ENCODE measurements at places on chromosomes 4 and X.
A peak's percentile ranks its signal among the peaks of the same experiment; 100 is the strongest.

DNA sequence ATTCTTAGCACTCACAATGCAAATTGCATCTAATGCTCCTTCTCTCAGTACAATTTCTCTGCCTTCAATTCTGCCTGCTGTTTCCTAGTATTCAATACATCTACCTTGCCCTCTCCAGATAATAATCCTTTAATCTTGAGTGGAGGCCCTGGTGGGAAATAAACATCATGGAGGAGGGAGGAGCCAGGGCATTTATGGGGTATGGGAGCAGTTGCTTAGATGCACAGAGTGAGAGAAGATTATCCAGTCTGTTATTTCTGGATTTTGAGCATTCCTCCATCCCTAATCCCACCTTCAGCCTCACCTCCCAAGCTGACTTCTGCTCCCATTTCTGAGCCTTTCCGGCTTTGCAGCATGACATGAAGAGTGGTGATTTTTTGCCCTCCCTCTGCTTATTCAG is 127.9 kb upstream of the PPP3CA start:
- no peak for DNase-seq

DNA sequence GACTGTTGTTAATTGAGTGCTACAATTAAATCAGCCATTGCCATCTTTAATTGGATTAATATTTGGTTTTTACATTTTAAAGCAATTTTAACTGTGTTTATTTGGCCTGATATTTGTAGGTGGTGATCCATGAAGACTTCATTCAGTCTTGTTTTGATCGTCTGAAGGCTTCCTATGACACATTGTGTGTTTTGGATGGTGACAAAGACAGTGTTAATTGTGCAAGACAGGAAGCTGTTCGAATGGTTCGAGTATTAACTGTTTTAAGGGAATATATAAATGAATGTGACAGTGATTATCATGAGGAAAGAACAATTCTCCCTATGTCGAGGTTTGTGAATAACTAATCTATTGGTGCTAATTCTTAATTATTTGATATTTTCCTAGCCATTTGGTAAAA is 82.6 kb downstream of the USP9X start:
- no peak for DNase-seq

DNA sequence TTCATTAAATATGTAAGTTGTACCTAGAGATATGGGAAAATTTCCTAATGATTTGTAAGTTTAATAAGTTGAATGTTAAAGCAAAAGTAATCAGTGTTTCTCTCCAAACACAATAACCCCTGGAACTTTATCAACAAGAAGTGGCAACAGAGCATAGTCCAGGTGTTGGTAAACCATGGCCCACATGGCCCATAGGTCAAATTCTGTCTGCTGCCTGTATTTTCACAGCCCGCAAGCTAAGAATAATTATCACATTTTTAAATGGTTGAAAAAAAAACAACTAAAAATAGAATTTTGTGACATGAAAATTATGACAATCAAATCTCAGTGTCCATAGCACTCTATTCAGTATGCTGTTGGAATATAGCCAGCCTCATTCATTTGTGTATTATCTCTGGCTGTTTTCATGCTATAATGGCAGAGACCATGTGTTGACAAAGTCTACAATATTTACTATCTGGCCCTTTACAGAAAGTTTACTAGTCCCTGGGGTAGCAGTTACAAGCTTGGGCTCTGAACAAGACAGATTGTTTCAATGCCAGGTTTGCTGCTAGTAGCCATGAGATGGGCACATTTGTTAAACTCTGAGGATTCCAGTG is 395.8 kb downstream of the GASK1B start:
- DNase-seq: no peak

GRCh38 chrX:136909706-136910564 is 29.4 kb upstream of the RBMX start:
- peak; percentile 82 for DNase-seq

GRCh38 chr4:38233727-38234480 is 273.7 kb downstream of the PTTG2 start:
- DNase-seq: no peak

DNA sequence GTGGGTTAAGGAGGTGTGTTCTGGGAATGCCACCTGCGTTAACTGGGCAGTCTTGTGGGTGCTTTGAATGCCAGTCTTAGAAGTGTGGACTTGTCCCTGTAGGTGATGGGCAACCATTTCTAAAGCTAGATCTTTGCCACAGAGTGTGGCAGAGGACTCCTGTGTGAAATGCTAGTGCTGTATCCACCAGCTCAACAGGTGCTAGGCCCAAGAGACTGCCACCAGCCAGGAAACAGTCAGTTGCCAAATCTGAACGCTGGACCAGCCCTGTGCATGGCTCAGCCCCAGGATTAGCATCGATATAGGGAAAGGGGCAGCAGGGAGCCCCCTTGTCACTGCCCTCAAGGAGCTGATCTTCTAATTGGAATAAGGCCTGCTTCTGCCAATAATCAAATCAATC is 35.3 kb downstream of the STARD8 start:
- no peak for DNase-seq

DNA sequence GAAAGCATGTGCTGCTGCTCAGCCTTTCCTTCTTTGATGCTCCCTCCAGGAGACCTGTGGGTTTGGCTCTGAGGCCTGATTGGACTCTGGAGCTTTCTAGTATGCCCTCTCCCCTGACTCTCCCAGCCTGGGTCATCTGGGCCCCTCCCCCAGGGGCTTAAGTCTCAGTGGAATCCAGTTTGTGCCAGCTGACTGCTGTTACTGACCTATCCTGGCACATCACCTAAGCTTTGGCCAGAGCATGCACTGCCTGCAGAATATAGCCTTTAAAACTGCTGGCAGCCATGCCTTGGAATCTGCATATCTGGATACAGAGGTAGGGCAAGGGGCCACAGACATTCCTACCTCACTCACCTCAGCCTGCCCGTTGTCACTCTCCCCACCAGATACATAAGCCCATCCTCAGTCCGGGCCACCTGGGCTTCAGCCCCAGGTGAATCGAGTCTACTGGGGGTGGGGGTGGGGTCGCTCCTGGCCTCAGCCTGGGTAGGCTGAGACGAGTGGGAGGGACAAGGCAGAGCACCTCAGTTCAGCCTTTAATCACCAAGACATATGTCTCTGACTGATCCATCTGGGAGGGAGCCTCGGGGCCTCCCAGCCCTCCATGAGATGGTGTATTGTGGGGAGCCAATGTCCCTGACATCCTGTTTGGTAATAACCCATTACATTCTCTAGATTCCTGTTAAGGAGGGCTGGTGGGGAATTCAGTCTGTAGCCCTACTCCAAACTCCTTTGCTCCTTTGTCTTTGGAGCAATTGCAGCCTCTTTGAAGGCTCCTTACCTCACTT is 61.2 kb downstream of the STARD8 start:
- DNase-seq: no peak

GRCh38 chrX:25433307-25433706 is 417.5 kb upstream of the ARX start:
- no peak for DNase-seq

DNA sequence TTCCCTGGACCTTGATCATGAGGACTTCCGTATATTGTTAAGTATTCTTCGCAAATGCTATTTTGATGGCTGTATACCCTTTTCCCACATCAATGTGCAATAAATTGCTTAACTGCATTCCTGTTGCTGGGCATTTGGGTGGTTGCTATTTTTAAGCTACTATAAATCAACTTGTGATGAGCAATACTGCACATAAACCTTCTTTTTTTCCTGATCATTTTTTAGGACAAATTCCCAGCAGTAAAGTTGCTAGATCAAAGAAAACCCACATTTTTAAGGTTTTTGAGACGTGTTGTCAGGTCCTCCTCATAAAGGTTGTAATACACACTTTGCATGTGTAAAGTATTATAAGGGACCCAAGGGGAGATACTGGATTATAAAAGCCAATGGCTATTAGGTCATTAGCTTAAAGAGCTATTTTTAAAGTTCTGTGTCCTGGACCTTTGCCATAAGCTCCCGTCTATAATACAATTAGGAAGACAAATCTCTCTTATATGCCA is 35.6 kb downstream of the LIMCH1 start:
- no peak for DNase-seq

DNA sequence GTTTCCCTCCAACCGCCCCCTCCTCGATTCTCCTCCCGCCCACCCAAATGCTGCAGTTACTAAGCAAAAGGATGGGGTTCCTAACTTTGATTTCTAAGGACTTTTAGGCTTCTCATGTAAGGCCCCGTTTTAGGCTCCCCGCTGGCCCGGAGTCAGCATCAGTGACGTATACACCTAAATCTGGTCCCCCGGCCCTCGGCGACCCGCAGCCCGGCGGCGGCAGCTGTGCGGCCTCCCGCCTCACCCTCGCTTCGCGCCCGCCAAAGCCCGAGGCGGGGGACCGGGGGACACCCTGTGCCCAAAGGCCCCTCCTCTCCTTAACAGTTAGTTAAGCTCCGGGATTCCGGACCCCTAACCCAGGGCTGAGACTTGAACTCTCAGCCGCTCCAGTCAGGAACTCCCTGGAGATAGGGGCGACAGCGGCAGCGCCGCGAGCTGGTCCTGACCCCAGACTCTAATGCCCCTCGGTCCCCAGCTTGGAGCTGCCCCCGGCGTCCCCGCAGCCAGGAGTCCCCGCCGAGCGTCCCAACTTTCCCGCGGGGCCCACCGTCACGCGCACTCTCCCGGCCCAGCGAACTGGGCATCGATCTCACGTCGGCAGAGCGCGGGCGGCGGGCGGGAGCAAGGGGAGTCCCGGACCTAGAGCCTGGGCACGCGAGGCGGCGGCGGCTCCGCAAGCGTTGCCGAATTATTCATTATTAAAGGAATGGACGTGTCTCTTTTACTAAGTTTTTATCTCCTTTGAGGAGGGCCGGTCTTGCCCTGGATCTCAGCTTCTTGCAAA is 1.5 kb upstream of the NR3C2 start:
- DNase-seq: peak; percentile 68

- no peak for DNase-seq
These were observed 22.8 kb downstream of the NELFA start for GRCh38 chr4:1985780-1986577.

- no peak for DNase-seq
These were observed 98.3 kb downstream of the DCLK2 start for GRCh38 chr4:150176547-150176946.

DNA sequence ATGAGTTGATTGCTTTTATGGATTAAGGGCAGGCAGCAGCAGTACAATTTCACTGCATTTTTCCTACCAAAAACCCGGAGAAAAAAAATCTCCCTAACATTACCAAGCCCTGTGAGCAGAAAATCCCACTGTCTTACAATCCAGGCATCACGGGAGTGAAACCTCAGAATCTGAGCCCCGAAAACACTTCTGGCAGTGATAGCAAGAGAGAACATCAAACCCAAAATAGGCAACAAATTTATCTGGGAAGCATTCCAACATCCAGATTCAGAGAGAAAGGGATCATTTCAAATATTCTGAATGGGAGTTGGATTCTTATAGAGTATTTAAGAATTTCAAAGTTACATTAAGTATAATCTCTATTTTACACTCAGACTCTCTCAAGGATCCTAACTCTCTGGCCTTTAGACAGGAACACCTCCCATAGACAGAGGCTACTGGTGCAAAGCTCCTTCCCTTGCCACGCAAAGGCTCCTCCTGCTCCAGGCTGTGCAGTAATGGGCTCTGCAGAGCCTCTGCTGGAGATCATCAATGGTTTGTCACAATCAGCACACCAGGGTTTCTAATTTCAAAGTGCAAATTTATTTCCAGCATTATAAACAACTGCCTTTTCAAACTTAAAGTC is 256.9 kb downstream of the PARM1 start:
- DNase-seq: no peak

DNA sequence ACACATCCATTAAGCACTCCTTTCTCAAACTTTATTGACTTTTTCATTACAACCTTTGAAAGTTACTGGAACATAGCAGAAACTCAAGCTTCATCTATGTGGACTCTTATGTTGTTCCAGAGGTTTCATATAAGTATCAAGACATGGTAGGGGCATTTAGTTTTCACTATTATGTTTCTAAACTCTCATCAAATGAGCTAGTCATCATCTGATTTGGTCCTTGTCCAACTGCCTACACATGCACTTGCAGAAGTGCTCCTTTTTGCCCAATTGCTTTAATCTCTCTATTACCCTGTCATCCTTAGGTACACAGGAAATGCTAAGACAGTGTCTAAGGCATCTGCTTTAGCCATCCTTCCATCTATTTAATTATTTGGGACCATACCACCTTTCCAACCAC is 42.2 kb upstream of the EPGN start:
- no peak for DNase-seq

DNA sequence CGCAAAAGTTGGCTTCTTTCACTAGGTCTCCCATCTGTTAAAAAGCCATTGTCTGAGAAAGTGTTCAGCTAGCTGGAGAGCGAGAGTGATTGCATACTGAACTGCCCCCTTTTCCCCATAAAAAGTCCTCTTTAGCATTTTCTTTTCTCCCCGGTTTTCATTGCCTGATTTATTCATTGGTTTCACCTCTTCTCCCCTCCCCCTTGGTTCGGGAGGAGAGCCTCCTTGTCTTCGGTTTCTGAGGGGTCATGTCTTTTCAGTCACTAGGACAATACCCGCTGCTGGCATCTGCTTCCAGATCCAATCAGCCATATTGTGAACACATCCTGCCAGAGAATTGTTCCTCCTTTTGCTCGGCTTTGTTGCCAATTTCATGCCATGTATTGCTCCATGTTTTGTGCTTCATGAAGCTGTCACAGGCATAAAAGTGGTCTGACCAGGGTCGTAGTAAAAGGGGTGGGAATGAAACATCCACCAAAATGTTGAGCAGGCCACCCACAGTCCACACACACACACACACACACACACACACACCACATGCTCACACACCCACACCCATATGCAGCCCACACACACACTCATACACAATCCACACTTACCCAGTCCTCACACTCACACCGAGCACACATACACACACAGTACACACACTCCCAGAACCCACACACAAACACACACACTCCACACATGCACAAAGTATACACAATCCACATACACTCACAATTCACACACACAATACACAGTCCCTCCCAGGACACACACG is 136.0 kb downstream of the NKX6-1 start:
- DNase-seq: no peak
